ENCODE measurements at places on chromosomes 1 and 21. TPM values are rescaled to one million over a fixed set of nuclear protein-coding genes. Genes with fewer than 3 reads are reported as not detected.
A peak's percentile ranks its signal among the peaks of the same experiment; 100 is the strongest.

DNA sequence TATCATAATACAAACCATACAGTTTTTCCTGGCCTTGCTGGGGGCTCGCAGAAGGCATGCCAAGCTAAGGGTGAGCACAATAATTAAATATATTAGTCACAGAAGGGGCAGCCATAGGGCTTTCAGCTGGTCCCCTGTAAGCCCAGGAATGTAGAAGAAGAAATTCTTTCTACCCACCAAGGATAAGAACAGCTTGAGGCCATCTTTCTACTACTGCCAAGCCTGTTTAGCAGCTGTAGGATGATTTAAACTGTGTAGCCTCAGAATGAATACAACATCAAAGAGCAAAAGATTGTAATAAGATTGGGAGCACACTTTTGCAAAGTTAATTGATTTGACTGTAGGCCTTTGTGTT lies 171.5 kb downstream of the LRRC7 start:
- DNase-seq, result no peak

DNA sequence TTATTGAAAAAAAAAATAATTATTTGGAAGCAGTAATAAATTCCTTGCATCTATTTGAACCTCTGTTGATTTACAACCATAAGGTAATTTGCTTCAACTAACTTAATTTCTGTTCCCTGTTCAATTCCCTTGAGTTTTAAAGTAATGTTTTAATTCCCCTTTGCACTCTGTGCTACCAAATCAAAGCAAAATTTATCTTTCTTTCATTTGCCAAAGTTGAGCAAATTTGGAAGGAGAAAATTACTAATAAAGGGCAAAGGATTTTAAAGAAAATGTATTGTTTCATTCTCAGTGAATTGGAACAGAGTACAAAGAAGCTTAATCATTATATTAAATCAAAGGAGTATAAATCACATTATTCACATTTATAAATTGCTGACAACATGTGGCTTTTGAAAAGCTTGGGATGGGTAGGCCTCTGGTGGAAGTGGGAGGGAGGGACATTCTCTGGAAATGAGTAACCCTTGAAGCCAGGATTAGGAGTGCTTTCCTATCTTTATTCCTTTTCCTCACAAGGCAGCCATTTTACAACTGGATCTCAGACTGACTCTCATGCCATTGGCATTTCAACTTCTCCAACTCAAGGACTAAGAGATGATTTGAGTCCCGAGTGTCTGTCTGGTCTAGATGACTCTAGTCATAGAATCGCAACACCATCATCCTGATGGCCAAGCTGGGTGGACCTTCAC lies 331.6 kb upstream of the DUSP10 start:
- no peak for DNase-seq

GRCh38 chr1:59814901-59815825 lies at the start of gene HOOK1:
HOOK1 (plus strand) TSS chr1:59814949; CDS start chr1:59815118, 169 bp downstream.
- DNase-seq, result no peak

DNA sequence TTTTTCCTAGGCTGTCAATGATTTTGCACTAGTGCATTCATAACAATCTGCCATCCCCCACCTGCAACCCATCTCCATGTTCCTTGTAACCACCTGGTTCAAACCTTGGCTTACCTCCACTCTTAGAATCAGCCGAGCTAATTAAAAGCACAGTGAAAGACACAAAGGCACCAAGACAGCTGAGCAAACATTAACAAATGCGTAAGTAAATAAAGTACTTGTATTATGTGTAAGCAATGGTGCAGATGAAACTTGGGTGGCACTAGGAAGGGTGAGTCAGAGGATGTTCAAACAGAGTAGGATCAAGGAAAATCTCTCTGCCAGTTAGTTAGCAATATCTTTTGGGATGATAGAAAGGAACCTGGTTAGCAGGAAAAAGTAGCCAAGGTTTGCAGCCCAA lies 5.1 kb upstream of the FOXJ3 start:
- no peak for DNase-seq

DNA sequence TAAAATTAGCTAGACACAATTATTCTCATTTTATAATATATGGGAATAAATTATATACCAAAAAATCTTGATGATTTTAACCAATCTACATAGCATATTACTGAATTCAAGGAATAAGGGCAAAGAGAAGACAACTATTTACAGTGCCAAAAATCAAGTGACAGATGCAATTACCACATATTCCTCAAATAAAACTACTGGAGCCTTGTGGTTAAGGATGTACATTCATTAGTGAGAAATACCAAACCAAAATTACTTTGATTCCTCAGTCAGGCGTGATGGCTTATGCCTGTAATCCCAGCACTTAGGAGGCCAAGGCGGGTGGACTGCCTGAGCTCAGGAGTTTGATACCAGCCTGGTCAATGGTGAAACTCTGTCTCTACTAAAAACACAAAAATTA lies 68.8 kb upstream of the RBM34 start:
- DNase-seq, result no peak

DNA sequence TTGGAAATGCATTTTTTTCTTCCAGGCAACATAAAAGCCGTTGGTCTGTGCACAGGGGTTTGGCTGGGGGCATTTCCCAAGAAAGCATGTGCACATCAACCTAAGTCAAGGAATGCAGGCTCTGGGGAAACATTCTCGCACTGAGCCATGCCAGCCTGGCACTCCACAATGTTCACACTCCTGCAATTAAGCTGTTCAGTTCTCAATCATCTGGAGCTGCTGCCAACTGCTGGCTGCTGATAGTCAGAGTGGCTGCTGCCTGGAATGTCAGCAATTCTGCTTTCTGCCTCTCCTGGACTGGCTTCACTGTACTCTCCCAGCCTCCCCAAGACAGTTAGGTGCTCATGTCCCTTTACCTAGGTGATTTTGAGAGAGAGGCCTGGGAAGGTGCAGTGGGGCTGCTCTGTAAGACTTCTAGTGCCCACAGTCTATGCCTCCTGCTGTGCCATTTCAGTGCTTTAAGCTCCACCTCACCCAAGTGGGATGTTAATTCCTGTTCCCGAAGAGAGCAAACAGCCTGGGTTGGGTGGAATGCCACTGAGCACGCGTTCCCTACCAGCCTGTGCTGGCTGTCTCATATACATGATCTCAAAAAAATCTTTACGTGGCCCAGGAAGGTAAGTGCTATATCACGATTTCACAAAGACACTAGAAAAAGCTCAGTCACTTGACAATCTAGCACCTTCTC lies 131.7 kb downstream of the BRINP2 start:
- no peak for DNase-seq

DNA sequence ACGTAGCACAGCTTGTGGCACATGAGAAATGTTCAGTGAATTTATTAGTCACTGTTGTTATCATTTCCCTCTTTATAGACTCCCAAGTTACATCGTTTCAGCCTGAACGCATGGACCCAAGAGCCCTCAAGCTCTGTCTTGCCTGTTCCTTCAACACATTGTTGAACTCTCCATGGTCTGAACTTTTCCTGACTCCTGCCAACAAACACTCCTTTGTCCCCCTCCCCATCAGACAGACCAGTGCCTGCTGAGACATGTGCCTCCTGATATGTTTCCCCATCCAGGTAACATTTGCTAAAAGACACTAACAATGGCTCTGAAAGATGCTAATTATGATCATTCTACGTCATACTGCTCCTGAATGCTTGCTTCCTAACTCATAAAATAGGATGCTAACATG lies 108.7 kb upstream of the NFIA start:
- no peak for DNase-seq

DNA sequence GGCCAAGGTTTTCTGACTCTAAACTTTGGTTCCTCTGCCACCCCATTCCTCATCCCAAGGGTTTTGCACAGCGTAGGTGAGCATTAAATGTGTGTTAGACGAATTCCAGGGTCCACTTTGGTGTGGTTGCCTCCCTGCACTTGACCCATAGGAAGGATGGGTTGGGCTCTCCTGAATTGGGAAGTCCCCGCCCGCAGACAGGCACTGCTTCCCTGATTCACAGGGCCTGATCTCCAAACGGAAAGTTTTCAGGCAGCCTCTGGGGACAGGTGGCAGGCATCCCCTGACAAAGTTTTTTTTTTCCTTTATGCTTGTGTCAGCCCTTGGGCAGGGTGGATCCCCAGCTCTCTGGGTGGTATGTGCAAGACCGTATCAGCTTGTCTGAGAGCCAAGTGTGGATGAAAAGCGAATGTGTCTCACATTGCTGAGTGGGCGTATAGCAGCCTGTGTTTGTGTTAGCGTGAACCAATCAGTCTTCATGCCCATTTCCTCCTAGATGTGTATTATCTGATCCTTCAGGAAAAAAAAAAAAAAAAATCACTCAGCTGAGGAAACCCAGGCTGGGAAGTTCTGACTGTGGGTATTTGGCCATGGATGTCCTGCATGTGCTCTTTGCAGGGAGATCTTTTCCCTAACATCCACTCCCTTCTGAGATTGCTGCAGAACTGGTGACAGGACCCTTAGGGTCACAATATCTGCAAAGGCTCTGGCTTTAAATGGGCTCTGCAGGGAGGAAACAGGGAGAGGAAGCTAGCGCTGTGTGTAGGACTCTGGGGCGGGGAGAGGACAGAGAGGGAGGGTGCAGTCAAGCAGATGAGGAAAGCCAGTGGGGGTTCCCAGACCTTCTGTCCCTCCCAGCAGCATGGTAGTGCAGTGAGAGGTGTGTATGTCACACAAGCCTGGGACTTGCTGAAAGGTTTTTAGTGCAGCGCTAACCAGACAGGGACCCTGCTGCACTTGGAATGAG lies 42.2 kb upstream of the TRABD2B start:
- no peak for DNase-seq

DNA sequence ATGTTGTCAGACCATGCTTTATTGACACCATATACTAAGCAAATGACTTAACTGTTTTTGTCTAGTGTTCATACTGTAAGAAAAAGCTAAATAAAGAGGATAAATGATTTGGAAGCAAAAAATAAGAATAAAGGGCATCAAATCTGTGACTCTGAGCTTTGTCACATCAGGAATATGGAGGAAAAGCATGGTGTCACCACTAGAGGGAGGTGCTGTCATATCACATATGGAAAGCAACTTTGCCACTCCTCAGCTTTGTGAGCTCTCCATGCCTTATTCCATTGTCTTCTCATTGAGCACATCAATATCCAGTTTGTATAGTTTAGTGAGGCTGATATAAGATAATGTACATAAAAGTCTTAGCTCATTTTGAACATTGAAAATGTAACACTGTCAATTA lies 20.8 kb upstream of the GBP1 start:
- peak; percentile 54 for DNase-seq

DNA sequence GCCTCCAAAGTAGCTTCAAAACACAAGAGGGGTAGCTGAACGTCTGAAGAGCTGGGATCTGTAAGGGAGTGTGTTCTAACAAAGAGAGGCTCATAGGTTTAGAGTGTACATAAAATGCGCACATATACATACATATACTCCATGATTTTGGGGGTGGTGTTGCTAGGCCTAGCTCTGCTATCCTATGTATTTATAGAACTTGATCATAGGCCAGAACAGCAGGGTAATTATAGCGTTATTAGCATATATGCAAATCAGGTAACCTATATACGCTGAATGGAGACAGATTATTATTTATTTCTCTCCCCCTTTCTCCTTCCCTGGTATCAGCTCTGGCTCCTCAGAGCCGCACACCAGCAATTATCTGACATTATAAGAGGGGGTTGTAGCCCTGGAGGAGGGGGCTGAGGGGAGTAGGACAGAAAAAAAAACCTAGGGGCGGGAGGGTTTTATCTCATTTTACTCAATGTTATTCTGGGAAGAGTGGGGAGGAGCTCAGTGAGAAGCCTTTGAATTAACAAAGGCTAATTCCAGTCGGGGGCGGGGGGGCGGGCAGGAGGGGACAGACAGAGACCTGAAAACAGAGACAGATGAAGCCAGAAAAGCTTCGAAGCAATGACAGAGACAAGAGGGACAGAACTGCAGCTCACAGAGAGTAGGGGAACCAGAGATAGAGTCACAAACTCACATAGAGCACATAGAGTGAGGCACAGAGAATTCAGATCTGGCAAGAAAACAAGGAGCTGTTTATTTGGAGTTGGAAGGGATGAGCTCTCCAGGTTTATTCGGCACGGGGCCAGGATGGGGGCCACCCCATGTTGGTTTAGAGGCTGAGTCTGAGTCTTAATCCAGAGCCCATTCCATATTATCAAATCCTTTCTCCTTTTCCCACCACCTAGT lies 63.0 kb downstream of the RHBG start:
- DNase-seq, result no peak

- DNase-seq, result no peak
Measured at GRCh38 chr1:61130338-61131000, 48.1 kb downstream of the NFIA start.

The GJA8 gene
- not detected for total RNA-seq

The LRRC7 gene
- total RNA-seq, result not detected

The FMO1 gene
- total RNA-seq, result not detected

The SPRR2G gene
- not detected for total RNA-seq

The FAM151A gene
- 0.11 TPM for total RNA-seq

The SMAP2 gene
- total RNA-seq, result 5.7 TPM

All from WTC11 (cell line).